Upper lobe of right lung (tissue), 1 donor: ENCODE measurements at places on chromosomes 2 and 18. TPM values are rescaled to one million over a fixed set of nuclear protein-coding genes. Genes with fewer than 3 reads are reported as not detected.

- H3K27me3 ChIP-seq: no peaks in the 10 kb centered on the region
- no peaks in the 10 kb centered on the region for H3K4me1 ChIP-seq
- H3K36me3 ChIP-seq: no peaks in the 10 kb centered on the region
Observed at GRCh38 chr2:109396202-109397180, 217.3 kb downstream of the SEPTIN10 start.

GRCh38 chr18:41128126-41128525 lies 826.9 kb upstream of the PIK3C3 start:
- H3K27me3 ChIP-seq: no peaks in the 10 kb centered on the region
- H3K4me1 ChIP-seq: no peaks in the 10 kb centered on the region
- H3K36me3 ChIP-seq: no peaks in the 10 kb centered on the region
- H3K27ac ChIP-seq: no peak overlapping the region

The SFTPB gene
- total RNA-seq: 14,872 TPM

The TBC1D8 gene
- total RNA-seq: 19.9 TPM

- no peak overlapping the region for H3K27ac ChIP-seq
- peaks cover 3% of the 10 kb centered on the region for H3K4me1 ChIP-seq
- no peak for DNase-seq
- no peak overlapping the region for H3K4me3 ChIP-seq
- H3K27me3 ChIP-seq: no peaks in the 10 kb centered on the region
Observed at GRCh38 chr18:62445386-62445917, 77.4 kb upstream of the ZCCHC2 start.

GRCh38 chr18:7720395-7720794 lies 153.3 kb downstream of the PTPRM start:
- DNase-seq: no peak
- no peaks in the 10 kb centered on the region for H3K4me1 ChIP-seq
- no peak overlapping the region for H3K27ac ChIP-seq
- H3K27me3 ChIP-seq: no peaks in the 10 kb centered on the region

GRCh38 chr18:63664571-63664970 lies 2.9 kb upstream of the SERPINB3 start:
- H3K4me3 ChIP-seq: no peak overlapping the region
- H3K27ac ChIP-seq: no peak overlapping the region
- H3K36me3 ChIP-seq: no peaks in the 10 kb centered on the region
- no peaks in the 10 kb centered on the region for H3K4me1 ChIP-seq

DNA sequence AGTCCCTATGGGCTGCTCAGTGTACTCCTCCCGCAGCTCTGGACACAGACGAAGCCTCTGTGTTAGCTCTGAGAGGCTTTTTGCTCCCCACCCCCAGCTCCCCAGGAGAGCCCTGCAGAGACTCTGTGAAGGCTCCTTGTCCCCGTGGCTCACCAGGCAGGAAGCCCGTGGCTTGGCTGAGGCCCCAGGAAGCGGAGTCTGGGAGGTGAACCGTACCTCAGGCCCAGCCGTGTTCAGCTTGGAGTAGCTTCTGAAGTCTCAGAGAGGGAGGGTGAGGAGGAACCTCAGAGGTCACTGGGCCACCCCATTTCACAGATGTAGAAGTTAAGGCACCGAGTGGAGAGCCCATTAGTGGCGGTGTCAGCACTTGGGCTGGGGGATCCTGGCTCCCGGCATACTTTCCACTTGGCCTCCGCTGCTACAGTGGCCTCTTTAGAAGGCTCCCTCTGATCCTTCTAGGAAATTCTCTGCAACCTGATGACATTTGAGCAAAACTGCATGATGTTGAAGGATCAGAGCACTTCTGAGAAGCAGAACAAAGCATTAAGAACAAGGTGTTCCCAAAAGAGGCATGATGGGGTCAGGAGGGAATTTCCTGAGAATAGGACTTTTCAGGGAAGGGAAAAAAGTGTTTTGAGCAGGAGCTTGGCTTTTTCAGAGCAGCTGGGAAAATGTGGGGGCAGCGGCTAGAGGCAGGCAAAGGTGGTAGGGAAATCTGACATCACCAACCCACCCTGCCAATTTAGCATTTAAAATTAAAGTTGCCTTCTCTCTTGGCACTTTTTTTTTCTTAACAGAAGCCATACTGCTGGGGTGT lies 79.1 kb downstream of the MCFD2 start:
- H3K27ac ChIP-seq: no peak overlapping the region
- H3K4me1 ChIP-seq: no peaks in the 10 kb centered on the region
- H3K36me3 ChIP-seq: no peaks in the 10 kb centered on the region

GRCh38 chr18:79634593-79635426 lies 44.8 kb upstream of the CTDP1 start:
- peaks cover 22% of the 10 kb centered on the region for H3K27me3 ChIP-seq
- no peak overlapping the region for H3K4me3 ChIP-seq
- no peaks in the 10 kb centered on the region for H3K36me3 ChIP-seq

The CMPK2 gene
- total RNA-seq: 23.2 TPM

GRCh38 chr2:217738061-217738460 lies 264.7 kb downstream of the TNS1 start:
- H3K27me3 ChIP-seq: no peaks in the 10 kb centered on the region
- H3K36me3 ChIP-seq: no peaks in the 10 kb centered on the region
- DNase-seq: no peak
- no peak overlapping the region for H3K4me3 ChIP-seq

DNA sequence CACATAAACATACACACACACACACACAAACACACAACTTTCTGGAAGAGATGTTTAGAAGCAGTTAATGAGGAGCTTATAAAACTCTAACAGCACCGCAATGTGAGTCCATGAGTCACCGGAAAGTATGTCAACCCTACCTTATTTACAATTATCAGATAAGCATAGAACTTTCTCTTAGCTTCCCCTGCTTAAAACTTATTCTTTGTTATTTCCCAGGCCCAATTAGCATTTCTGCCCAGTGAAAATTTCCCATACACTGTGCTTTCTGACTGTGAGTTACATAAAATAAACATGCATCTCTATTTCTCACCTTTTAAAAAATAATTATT lies 737.6 kb downstream of the LRP1B start:
- no peaks in the 10 kb centered on the region for H3K36me3 ChIP-seq
- H3K27me3 ChIP-seq: no peaks in the 10 kb centered on the region
- no peak for DNase-seq
- H3K27ac ChIP-seq: no peak overlapping the region
- H3K4me1 ChIP-seq: no peaks in the 10 kb centered on the region
- no peak overlapping the region for H3K4me3 ChIP-seq

The CCL20 gene
- total RNA-seq: 4.9 TPM

The RNF152 gene
- total RNA-seq: 21.2 TPM

The SGPP2 gene
- 38.1 TPM for total RNA-seq

DNA sequence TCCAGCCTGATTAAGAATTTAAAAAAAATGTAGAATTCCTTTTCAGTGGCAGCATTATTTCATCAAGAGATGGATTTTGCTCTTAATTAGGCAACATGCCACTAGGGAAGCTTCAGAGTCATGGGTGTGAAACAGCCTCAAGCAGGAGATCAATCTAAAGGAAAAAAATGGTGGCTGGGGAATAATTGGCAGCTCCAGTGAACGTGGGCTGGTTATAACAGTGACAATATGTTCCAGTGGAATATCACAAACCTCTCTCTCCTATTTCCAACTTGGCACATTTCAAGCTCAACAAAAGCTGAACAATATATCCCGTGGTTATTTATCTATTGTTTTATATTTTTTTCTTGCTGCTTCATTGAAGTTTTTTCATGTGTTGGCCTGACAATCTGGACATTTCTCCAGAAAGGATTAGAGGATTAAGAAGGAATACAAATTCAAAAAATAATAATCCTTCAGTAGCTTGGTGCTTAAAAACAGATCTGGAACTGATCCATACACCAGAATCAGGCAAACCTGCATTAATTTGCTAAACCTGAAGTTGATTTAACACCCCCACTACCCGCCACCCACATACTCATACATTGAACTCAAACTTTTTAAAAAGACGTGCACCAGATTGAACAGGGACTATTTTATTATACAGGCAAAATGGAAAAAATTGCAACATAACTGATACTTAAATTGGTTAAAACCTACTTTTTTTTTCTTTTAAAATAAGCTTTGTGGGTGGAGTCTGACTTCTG lies 255.9 kb upstream of the SPRED2 start:
- no peaks in the 10 kb centered on the region for H3K27me3 ChIP-seq
- DNase-seq: no peak
- H3K27ac ChIP-seq: no peak overlapping the region
- no peaks in the 10 kb centered on the region for H3K4me1 ChIP-seq

DNA sequence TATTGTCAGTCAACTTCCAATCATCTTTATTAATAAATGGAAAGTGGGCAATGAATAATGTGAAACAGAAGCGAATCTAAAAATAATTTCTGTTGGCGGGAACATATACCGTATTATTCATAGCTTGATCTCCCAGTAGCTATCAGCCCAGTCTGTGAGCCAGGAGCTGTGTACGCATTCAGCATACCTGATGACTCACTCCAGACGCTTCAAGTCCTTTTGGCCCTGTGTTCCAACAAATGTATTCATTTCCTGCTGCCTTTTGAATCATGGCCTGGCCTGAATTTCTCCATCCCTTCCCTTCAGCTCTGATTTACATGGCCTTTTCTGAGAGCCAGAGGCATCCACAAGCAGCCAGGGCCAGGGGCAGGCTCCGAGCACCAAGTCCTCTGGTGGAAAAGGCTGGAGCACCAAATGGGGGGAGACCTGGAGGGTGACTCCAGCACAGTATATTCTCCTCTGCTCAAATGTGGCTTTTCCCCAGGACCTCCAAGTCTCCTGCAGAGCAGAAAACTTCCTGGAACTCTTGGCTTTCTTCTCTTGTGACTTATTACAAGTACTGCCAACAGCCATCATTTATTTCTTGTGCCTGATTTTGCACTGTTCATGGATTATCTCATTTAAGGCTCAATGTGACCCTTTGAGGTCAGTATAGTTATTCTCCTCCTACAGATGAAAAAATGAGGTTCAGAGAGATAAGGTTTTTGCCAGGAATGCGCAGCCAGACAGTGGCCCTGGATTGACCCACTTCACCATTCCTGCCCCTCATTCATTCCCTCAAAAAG lies 108.7 kb downstream of the EN1 start:
- H3K4me1 ChIP-seq: no peaks in the 10 kb centered on the region
- H3K27ac ChIP-seq: no peak overlapping the region
- H3K27me3 ChIP-seq: no peaks in the 10 kb centered on the region
- no peaks in the 10 kb centered on the region for H3K36me3 ChIP-seq
- no peak overlapping the region for H3K4me3 ChIP-seq
- DNase-seq: no peak

The SNED1 gene
- total RNA-seq: 38.4 TPM

DNA sequence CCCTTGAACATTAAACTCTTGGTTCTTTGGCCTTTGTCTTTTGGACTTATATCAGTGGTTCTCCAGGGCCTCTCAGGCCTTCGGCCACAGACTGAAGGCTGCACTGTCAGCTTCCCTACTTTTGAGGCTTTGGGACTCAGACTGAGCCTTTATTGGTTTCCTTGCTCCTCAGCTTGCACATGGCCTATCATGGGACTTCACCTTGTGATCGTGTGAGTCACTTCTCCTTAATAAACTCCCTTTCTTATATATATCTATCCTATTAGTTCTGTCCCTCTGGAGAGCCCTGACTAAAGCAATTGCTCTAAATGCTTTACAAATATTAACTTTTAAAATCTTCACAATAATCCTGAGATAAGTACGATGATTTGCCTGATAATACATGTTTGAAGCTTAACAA lies 353.6 kb upstream of the TRIB2 start:
- no peaks in the 10 kb centered on the region for H3K36me3 ChIP-seq
- H3K4me3 ChIP-seq: no peak overlapping the region
- DNase-seq: no peak
- H3K27me3 ChIP-seq: no peaks in the 10 kb centered on the region
- H3K27ac ChIP-seq: no peak overlapping the region
- H3K4me1 ChIP-seq: no peaks in the 10 kb centered on the region

The TRMT61B gene
- total RNA-seq: 12.7 TPM

DNA sequence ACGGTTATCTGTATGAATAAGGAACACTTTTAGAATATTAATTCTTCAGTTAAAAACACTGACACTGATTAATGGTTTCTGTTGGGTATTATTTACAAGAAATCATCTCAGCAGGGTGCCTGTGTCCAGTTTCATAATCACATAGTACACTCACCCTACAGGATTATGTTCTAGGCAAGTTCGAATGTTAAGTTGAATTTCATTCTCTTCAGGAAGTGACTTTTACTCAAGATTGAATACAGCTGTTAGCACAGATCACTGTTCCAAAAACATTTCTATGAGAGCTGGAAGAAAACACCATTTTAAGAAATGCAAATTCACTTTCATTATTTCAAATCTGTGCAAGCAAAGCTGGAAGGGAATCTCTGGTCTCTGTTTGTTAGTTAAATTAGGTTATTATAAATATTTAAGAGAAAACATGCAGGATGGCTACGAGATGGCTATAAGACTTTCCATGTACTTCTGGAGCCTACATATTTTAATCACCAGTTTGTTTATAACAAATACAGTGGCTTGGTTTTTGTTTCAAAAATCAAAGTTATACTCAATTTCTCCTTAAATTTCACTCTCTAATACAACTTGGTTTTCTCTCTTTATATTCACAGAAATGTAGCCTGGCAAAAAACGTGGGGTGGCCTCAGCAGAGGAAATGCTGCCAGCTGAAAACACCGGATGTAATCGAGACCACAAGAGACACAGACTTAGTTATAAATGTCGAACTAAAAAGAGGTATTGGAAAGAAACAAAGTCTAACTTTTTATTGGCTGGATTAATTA lies 65.8 kb downstream of the RBMS1 start:
- H3K27me3 ChIP-seq: no peaks in the 10 kb centered on the region
- H3K4me1 ChIP-seq: peaks cover 47% of the 10 kb centered on the region
- no peak for DNase-seq
- H3K36me3 ChIP-seq: no peaks in the 10 kb centered on the region
- H3K27ac ChIP-seq: peak overlapping the region; percentile 59

The RNF144A gene
- total RNA-seq: 16.0 TPM

The ZBTB7C gene
- total RNA-seq: 17.7 TPM

DNA sequence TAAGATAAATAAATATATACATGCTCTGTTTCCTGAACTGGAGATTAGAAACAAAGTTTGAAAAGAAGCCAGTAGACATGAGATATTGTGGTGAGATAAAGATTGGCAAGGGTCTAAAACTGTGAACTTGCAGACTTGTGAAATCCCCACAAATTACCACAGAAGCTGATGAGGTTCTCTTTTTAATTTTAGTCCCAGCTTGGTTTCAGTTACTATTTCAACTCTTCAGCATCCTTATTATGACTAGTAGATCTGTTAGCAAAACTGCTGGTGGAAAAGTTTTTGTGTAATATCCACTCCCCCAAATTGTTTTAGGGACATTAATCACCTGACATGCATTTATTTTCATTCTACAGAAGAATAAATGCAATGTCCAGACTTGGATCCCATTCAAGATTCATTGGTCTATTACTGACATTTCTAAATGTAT lies 20.8 kb downstream of the RASGRP3 start:
- H3K36me3 ChIP-seq: no peaks in the 10 kb centered on the region
- peaks cover 12% of the 10 kb centered on the region for H3K4me1 ChIP-seq
- no peaks in the 10 kb centered on the region for H3K27me3 ChIP-seq
- no peak for DNase-seq

GRCh38 chr2:18701546-18701945 lies 112.2 kb upstream of the NT5C1B start:
- H3K4me3 ChIP-seq: no peak overlapping the region
- H3K4me1 ChIP-seq: no peaks in the 10 kb centered on the region
- no peak for DNase-seq
- no peak overlapping the region for H3K27ac ChIP-seq
- H3K36me3 ChIP-seq: no peaks in the 10 kb centered on the region
- no peaks in the 10 kb centered on the region for H3K27me3 ChIP-seq
